ENCODE measurements at places on chromosomes 7 and 10.
A peak's percentile ranks its signal among the peaks of the same experiment; 100 is the strongest.

- no peak for DNase-seq
Observed at GRCh38 chr10:86017841-86018734, 348.5 kb downstream of the GRID1 start.

- DNase-seq = no peak
Observed at GRCh38 chr10:69362471-69362954, 54.2 kb downstream of the TACR2 start.

DNA sequence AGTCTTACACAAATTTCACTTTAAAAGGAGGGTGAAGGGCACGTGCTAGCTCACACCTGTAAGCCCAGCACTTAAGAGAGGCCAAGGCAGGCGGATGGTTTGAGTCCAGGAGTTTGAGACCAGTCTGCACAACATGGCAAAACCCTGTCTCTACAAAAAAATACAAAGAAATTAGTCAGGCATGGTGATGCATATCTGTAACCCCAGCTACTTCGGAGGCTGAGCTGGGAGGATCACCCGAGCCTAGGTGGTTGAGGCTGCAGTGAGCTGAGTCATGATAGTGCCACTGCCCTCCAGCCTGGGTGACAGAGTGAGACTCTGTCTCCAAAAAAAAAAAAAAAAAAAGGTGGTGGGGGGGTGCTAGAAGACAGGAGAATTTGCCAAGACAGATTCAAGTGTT is 237.3 kb upstream of the KLF14 start:
- DNase-seq = peak; percentile 71

- no peak for DNase-seq
Observed at GRCh38 chr10:59387951-59388670, 25.8 kb upstream of the FAM13C start.

DNA sequence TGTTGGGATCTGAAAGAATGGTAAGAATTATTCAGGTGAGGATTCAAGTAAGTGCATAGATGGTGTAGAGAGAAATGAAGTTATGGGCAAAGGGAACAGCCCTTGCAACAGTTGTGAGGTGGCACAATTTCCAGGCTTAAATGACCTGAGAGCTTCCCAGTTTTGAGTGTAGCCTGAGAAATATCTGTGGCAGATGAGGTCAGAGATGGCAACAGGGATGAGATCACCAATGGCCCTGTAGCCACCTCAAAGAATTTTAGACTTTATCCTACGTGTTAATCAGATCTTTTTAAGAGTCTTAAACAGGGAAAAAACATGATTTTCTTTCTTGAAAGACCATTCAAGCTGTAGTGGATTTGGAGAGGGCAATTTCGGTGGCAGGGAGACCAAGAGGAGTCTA is 1.9 kb upstream of the NRF1 start:
- no peak for DNase-seq
